ENCODE measurements at places on chromosomes 11 and 22.
A peak's percentile ranks its signal among the peaks of the same experiment; 100 is the strongest.

DNA sequence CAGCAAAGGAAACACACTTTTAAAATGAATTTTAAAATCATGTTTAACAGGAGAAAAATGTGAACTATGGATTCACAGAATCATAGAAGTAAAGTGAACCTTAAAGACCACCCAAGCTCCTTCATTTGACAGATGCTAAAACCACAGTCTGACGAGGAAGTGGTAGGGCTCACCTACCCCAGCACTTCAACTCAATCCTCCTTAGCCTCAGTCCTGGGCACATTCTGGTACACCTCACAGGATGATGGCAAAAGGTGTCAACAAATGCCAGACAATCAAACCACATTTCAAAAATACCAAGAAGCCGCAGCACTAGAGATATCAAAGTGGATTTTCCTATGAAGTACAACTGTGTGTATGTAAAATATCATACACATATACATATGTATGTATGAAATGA, 43.1 kb downstream of the PITPNB start:
- DNase-seq, result peak; percentile 44

GRCh38 chr11:75325713-75326438, 25.6 kb downstream of the ARRB1 start:
- DNase-seq, result peak; percentile 31

DNA sequence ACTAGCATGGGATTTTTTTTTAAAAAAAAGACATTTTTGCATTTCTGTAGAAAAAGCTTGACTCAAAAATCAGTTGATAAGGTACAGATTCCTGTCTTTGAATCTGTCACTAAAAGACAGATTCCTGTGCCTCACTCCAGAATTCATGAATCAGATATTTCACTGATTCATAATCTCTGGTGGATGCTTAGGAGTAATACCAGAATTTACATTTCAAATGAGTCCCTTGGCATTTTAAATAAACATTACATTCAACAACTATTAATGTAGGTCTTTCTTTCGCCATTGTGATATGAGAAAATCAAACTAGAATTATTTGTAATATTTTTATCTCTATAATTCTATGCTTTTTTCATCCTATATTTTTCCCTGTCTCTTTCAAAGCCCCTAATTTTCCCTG, 128.3 kb downstream of the APIP start:
- no peak for DNase-seq

DNA sequence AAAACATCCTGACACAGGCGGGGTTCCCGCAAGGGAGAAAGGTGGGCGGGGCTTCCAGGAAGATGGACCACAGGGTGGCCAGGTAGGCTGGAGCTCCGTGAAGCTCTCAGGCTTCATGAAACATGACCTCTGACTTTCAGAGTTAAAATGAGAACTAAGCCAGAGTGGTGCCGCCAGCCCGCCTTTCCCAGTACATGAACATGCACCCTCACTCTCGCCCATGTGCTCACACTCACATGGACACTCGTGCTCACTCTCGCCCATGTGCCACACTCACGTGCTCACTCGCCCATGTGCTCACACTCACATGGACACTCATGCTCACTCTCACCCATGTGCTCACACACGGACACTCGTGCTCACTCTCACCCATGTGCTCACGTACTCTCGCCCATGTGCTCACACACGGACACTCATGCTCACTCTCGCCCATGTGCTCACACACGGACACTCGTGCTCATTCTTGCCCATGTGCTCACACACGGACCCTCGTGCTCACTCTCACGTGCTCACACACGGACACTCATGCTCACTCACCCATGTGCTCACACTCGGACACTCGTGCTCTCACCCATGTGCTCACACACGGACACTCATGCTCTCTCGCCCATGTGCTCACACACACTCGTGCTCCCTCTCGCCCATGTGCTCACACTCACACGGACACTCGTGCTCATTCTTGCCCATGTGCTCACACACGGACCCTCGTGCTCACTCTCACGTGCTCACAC, 10.0 kb downstream of the RNH1 start:
- DNase-seq, result no peak

- no peak for DNase-seq
Observed at GRCh38 chr11:105821781-105822180, 200.3 kb downstream of the MSANTD4 start.

DNA sequence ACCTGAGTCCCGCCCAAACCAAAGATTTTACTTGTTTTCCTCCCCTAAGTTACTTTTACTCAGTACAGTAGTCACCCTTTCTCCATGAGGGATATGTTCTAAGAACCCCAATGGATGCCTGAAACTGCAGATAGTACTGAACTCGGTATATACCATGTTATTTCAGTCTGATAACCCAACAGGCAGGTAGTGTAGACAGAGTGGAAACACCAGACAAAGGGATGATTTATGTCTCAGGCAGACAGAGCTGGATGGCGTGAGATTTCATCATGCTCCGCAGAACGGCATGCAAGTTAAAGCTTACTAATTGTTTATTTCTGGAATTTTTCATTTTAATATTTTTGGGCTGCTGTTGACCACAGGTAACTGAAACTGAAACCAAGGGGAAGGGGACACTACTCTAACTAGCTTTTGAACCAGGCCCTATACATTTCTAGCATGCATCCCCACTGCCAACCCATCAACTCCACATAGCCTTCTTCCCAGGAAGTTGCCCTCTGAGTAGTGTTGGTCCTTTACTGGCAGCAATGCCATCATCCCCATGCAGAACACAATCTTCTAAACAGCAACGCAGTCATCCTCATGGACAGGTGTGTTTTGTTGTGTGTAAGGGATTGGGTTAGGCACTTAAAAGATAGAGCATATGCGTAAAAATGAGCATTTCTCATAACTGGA, 27.7 kb downstream of the CSRP3 start:
- DNase-seq, result no peak

- DNase-seq, result no peak
Observed at GRCh38 chr11:58227956-58228615, 632 bp downstream of the OR10Q1 start.

GRCh38 chr11:72577271-72577721, 96.9 kb downstream of the PDE2A start:
- DNase-seq, result no peak

DNA sequence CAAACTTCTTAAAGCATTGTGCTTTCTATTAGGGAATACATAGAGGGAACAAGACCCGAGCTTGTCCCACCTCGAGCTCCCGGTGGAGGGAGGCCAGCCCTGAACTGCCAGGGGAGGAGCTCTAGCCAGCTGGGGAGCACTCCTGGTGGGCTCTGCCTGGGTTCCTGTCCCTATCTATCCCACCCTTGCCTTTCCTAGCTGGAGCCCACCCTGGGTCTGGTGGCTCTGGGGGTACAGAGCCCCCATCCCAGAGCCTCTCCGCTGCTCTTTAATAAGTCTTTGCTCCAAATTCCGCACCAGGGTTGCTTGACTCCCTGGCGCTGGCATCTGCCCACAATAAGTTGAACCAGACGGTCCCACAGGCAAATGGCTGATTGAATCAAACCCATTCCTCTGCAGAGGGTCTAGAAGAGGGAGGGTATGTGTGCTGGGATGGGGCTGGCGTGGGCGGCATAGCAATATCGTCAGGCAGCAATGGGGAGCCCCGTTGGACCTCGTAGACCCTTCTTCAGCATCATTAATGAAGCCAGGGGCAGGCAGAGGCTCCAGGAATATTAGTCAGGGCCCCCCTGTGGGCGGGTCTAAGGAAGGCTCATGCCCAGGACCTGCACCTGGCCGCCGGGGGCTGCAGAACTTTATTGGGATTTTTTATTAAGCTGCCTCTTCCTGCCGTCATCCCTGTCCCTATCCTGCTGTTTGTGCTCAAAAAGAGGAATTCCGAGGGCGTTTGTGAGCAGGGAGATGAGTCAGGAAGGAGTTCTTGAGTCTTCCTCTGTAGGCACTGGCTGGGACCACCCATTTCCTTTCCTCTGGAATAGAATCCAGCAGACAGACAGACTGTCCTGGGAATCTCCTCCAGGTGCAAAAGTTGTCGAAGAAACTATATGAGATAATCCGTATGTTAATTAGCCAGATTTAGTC, 38.5 kb upstream of the RIC3 start:
- no peak for DNase-seq

Measured in CD4-positive, alpha-beta T cell treated with Interleukin-2 at 100 ng/mL for 4 hours (primary cell).